ENCODE measurements at places on chromosomes 7 and 10.
A peak's percentile ranks its signal among the peaks of the same experiment; 100 is the strongest.

DNA sequence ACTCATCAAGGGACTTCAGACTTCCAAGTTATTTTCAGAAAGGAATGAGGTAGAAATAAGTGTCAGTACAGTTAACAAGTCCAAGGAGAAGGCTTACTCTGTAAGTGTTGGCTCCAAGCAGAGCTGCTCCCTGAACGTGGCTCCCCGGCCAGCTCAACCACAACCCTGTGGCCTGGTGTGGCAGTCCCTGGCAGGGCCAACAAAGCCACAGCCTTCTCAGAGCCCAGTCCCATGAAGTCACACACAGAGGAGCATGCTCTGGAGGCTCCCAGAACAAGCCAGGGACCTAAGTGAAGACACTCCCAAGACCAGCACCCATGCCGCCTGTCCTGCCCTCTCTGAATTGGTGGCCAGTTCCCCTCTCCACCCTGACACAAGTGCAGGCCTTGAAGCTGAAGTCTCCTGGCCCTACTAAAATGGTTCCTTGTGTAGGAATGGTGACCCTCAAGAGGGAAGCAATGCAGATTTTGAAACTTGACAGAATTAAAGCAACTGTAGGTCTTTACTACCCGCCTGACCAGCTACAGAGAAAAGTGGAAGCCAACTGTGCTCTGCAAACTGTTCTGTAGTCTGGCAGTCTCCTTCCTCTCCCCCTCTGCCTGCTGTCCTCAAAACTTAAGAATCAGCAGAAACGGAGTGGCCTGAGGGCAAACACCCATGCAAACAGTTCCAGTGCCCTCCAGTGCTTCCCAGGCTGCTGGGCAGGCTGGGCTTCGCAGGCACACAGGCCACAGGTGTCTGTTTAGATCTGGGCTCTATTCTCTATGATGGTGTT lies 51.1 kb downstream of the NOD1 start:
- DNase-seq: no peak

DNA sequence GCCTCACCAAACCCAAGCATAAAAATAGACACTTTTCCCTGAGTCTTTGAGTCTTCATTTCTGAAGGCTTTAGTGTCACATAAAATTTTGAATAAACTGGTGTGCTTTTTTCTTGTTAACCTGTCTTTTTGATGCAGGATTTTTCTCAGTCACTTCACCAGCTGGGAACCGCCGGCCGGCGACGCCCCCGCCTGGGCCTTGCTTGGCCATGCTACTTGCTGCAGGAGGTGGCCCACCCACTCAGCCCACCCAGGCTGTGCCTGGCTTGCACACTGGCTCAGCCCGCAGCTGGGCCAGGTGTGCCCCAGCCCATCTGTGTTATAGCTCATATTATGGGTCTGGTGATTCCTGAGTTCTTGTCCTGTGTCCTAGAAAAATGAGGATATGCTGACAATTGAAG lies 247.4 kb upstream of the CACNA2D1 start:
- no peak for DNase-seq

DNA sequence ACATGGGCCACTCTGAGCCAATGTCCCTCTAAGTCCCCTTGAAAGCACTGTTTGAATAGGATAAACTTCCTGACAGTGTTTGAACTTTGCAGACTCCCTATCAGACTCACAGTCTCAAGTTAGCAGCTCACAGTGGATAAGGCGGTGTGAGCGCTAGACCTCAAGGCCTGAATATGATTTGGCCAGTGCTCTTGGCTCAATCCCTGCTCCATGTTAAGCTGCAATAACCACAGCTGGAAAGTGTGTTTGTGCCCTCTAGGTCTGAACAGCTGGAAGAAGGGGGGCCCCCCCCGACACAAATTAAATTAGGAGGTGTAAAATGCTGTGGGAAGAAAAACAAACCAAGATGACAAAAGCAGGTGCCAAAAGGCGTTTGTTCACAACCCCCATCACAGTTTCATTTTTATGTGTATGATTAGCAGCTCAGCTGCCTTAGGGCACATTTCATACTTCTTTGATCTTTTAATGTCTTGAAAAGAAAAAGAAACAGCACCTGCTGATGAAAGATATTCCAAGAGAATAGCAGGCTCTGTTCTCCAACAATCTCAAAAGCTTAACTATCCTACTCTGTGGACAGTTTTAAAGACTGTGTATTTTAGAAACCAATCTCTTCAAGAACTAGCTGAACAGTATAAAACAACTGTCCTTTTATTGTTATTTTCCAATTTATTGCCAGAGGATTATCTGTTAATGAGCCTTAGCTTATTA lies 167.6 kb downstream of the SNX13 start:
- DNase-seq: no peak

DNA sequence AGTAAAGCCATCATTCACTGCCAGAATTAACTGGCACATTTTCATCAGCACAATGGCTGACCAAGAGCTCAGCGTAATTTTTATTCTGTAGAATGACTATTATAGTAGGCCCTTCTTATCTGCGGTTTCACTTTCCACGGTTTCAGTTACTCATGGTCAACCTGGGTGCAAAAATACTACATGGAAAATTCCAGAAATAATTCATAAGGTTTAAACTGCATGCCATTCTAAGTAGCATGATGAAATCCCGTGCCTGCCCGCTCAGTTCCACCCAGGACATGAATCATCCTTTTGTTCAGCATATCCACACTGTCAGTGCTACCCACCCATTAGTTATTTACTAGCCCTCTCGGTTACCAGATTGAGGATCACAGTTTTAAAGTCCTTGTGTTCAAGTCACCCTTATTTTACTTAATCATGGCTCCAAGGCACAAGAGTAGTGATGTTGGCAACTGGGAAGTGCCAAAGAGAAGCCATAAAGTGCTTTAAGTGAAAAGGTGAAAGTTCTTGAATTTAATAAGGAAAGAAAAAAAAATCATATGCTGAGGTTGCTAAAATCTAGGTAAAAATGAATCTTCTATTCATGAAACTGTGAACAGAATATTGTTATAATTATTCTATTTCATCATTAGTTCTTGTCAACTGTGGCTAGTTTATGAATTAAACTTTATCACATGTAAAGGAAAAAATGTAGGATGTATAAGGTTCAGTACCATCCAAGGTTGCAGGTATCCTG lies 204.9 kb downstream of the DOCK4 start:
- no peak for DNase-seq

- DNase-seq: no peak
Observed at GRCh38 chr7:32803406-32804141, 88.0 kb downstream of the KBTBD2 start.

GRCh38 chr7:82674268-82674667 lies 230.7 kb upstream of the CACNA2D1 start:
- DNase-seq: no peak

- DNase-seq: no peak
Observed at GRCh38 chr7:41085244-41085643, 617.6 kb downstream of the INHBA start.

DNA sequence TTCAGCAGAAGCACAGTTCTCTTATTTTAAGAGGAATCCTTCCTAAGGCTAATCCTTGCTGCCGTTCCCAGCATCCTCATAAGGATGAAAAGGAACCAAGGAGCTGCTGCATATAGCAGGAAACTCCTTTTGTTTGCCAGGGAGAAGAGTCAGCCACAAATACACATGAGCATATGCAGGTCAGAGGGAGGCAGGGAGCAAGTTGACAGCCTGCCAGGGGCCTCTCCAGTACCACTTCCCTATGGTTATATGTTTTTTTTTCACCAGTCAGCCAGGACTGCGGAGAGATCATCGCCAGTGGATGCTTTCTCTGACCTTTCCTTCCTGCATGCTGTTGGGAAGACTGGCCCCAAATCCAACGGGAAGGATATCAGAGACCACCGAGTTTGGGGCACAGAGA lies 39.8 kb downstream of the SLC35B4 start:
- DNase-seq: no peak

DNA sequence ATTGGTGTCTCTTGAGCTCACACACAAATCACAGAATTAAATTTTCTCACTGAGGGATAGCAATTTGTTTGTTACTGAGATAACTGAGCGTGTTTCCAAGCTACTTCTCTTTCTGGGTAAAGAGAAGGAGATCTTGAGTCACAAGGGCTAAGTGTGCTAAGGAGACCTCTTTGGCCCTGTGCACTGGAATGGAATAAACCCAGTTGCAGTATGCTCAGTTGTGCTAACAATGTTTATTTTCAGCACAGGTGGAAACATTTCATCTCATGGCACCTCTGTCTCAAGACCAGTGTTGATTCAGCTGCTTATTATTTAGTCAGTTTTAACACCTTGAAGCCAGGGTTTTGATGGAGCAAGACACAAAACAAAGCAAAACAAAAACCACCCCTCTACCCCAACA lies 22.5 kb upstream of the UBE2H start:
- no peak for DNase-seq

DNA sequence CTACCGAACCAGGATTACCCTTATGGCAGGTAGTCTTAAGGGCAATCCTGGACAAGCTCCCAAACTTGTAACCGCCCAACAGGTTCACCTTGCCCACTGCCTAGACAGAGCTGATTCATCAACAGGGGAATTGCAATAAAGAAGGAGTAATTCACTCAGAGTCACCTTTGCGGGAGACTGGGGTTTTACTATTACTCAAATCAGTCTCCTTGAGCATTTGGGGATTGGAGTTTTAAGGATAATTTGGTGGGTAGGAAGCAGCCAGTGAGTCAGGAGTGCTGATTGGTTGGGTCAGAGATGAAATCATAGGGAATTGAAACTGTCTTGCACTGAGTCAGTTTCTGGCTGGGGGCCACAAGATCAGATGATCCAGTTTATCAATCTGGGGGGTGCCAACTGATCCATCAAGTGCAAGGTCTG lies 25.3 kb downstream of the HK1 start:
- DNase-seq: no peak

GRCh38 chr10:3902054-3902808 lies 117.2 kb upstream of the KLF6 start:
- peak; percentile 24 for DNase-seq

GRCh38 chr10:3639546-3639945 lies 145.5 kb downstream of the KLF6 start:
- DNase-seq: no peak

- no peak for DNase-seq
Observed at GRCh38 chr7:135366843-135367508, 133.3 kb downstream of the STRA8 start.

DNA sequence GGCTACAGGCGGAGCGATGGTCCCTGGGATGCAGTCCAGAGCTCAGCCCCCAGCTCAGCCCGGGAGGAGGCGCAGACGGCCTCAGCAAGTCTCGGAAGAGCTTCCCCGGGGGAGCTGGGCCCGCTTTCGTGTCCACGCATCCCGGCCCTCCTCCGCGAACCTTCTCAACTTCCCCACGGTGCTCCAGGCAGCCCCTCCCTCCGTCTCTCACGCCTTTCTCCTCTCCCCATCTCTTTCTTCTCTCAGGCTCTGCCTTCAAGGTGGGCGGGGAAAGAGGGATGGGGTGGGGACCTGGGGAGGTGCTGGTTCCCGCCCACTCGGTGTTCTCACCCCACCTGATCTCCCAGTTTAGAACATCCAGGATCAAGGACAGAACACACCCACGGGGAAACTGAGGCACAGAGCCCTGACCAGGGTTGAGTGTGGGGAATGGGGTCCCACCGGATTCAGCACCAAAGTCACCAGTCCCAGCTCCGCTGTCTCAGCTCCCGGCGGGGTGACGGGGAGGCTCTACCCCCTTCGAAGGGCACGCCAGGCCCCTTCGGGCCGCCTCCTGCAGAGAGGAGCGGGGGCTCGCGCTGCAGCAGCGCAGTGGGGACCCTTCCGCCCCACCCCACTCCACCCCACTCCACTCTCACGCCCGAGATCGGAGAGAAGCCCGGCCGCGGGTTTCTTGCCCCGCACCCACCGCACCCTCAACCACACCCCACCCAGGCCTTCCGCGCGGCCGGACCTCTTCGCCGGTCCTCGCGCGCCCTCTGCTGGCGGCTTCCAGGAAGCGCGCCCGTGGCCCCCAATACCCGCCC lies 18.2 kb downstream of the POLL start:
- peak; percentile 96 for DNase-seq

- no peak for DNase-seq
Observed at GRCh38 chr10:15801147-15801546, 59.2 kb downstream of the MINDY3 start.

GRCh38 chr10:118096022-118096421 lies 49.3 kb upstream of the RAB11FIP2 start:
- no peak for DNase-seq

DNA sequence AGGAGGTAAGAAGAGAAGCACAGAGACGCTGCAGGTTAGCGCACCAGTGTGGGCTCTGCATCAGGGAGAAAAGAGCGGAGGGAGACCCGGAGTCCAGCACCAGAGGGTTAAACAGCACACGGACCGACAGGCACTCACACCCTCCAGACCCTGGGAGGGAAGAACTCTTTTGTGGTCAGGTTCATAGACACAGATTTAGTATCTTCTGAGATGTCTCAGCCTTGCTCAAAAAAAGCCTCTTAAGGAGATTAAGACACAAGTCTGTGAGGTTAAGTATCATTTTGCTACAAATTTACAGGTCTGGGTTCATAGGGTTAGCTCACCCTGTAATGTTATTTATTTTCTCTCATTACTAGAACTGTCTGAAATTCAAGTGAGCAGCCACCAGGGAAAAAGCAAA lies 16.8 kb upstream of the NDST2 start:
- DNase-seq: no peak

DNA sequence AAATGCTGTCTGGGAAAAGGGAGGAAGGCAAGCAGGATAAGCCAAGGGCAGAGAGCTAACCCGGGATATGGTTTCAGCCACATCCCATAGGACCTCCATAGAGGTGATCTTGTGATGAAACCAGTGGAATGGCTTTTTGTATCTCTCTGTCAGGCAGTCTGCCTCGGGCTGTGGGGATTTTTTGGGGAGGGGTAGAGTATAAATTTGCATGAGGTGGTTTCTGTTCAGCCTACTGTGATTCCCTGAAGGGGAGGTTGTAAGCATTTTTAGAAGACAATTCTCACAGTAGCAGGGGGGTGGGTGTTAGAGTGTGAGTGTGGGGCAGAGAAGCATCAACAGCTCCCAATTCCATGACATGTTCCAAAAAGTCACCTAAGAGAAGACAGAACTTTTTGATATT lies 11.8 kb downstream of the OR9A2 start:
- DNase-seq: peak; percentile 11

DNA sequence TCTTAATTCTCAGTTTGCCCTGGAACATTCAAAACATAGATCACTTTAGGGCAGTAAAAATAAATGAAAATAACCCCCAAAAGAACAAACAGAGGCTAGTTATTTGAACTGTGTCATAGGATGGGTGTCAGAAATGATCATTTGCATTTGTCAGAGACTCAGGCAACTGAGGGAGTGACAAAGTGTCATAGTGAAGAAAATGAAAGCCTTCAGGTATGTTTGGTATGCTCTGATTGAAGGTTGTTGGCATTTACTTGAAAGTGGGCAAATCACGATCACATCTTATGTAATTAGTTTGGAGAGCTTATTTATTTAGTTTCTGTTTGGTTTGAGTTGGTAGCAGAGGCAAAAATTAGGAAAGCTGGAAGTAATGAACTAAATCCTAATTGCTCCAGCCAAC lies 880.9 kb downstream of the ANKRD7 start:
- DNase-seq: no peak

- DNase-seq: no peak
Observed at GRCh38 chr10:22445495-22445894, 100.2 kb downstream of the SPAG6 start.

DNA sequence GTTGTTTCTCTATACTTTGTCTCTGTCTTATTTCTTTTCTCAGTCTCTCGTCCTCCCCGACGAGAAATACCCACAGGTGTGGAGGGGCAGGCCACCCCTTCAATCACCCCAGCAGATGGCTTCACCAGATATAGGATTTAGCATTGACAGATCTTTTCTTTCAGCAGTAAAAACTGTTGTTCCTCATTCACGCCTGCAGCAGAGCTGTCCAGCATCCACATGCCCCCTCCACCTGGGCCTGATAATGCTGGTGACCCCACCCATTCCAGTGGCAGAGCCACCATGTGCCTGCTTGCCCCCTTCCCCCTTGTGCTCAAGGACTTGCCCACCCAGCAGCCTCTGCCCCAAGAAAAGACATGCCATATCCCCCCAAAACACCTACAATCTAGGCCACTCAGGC lies 15.5 kb downstream of the FRG2B start:
- no peak for DNase-seq

Data from GM12891 (cell line).